ENCODE measurements at places on chromosomes 6 and 20.
A peak's percentile ranks its signal among the peaks of the same experiment; 100 is the strongest.

GRCh38 chr6:52505726-52506409, 71.0 kb downstream of the TRAM2 start:
- peak; percentile 36 for DNase-seq

DNA sequence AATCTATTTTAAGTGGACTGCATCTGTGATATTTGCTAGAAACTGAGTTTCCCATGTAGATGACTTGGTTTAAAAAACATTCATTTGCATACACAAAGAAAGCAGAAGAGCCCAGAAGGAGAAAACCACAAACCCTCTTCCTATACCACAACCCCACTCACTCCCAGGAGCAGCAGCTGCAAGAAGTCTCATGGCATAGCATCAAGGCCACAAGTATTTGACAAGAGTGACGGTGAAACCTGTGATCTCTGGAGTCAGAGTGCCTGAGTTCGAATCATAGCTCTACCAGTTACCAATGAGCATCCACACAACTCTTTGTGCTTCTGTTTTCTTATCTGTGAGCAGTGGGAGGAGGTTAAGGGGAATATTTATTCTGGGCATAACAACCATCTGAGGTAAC, 44.7 kb upstream of the SIRPG start:
- peak; percentile 94 for DNase-seq

- DNase-seq, result peak; percentile 24
These were observed 17.0 kb downstream of the PPARD start for GRCh38 chr6:35359346-35359743.

GRCh38 chr6:64505312-64505711, 869.7 kb downstream of the PHF3 start:
- DNase-seq, result no peak

- DNase-seq, result no peak
These were observed 60.4 kb downstream of the TPD52L1 start for GRCh38 chr6:125213939-125214338.

DNA sequence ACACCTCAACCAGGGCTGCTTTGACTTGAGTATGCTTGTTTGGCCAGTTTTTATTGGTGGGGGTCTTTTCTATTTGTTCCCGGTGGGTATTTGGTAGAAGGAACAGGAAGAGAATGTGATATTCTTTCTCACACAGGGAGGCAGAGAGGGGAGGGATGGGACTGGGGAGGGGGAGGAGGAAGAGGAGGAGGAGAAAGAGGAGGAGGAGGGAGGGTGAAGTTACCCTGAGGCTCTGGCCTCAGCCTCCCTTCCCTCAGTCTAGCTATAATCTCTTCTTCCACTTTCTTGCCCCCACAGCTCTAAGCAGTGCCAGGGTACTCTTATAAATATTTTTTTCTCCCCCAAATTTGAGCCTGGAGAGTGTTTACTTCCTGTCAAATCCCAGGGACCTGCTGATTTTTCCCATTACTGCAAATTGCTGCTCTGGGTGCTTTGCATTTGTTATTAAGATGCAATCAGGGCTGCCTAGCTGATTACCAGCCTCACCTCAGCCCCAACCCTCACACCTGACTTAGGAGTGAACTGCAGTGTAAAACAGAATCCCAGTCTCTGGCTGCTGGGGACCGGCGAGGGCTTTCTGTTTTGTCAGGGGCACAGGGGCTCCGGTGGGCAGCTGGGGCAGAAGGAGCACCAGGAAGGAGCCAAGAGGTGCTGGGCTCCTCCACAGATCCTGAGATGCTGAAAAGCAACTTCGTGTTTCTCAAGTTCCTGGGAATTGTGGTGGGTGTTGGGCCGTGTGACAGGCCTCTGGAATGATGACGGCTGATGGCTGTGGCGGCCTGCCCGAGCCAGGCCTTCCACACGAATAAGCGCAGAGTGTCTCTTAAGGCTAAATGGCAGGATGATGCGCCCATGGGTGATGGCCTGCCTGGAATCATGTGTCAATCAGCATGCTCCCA, 141.4 kb downstream of the CD83 start:
- no peak for DNase-seq

GRCh38 chr6:73339340-73339739, 14.7 kb downstream of the DPPA5 start:
- DNase-seq, result no peak

GRCh38 chr20:23326774-23327173, 23.8 kb upstream of the NXT1 start:
- no peak for DNase-seq

GRCh38 chr6:111724039-111724438, 118.4 kb upstream of the TRAF3IP2 start:
- no peak for DNase-seq

GRCh38 chr20:37575884-37576283, 48.2 kb upstream of the BLCAP start:
- DNase-seq, result no peak

GRCh38 chr6:51953246-51953645, 134.2 kb downstream of the PKHD1 start:
- no peak for DNase-seq

DNA sequence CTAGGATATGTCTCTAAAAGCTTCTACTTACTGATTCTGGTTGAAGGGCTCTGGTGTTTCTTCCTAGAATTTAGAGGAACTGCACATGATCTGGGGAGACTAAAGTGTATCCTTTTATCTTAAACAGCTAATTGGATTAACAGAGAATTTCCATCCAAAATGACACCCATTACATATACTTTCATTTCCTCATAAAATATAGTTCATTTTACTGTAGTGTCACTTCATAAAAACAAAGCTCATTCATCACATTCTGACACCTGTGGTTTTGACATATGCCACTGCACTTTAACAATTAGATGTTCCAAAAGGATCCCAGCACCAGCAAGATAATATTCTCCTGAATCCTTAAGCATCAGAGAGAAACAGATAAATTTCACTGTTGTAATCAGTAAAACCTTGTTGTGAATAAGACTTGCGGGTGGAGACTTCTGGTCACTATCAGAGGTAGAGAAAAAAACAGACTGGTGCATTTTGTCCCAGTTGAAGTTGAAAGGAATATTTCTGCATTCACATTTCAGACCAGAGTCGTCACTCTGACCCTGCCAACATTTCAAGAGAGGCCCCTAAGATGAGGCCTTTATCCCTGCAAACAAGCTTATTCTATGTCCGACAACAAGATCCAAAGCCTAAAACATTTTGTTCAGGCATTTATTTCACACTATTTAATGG, 175.3 kb upstream of the BMP5 start:
- no peak for DNase-seq

GRCh38 chr6:108714101-108714765, 134.0 kb upstream of the ARMC2 start:
- DNase-seq, result no peak

GRCh38 chr20:573414-574296, 30.1 kb upstream of the CSNK2A1 start:
- no peak for DNase-seq

- peak; percentile 80 for DNase-seq
These were observed 16.2 kb downstream of the FKBP1A start for GRCh38 chr20:1376408-1377270.

- no peak for DNase-seq
These were observed 2.9 kb downstream of the TNNC2 start for GRCh38 chr20:45823949-45824835.

GRCh38 chr6:169724494-169725124, at the start of gene PHF10:
TSS of gene PHF10 (minus strand) at chr6:169724500. CDS start at chr6:169723931, 569 bp downstream.
- peak; percentile 41 for DNase-seq

DNA sequence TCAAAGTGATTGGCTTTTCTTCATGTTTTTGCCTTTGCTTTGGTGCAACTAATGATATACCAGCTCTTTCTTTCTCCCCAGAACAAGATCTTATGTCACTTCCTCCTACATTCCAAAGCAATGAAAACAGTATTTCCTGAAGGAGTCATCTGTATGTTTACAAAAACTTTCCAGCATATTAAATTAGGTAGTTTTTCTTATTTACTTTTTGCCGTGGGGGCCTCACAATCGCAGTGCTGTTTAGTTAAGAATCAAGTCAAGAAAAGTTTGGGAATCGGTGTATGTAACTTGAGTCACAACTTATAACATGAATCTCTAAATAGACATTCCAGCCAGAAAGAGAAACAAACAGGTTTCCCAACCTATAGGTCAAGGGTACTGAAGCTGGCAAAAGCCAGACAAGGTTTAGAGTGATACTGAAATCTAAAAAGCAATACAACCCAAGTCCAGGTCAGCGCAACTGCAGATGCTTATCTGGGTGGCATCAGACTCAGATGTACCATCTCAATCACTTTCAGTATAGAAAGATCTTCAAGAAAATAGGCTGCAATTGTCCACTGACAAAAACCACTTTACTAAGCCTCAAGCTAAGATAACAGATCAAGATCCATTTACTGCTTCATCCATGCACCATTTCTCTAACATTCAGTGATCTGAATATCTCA, 63.6 kb downstream of the IPCEF1 start:
- peak; percentile 34 for DNase-seq

DNA sequence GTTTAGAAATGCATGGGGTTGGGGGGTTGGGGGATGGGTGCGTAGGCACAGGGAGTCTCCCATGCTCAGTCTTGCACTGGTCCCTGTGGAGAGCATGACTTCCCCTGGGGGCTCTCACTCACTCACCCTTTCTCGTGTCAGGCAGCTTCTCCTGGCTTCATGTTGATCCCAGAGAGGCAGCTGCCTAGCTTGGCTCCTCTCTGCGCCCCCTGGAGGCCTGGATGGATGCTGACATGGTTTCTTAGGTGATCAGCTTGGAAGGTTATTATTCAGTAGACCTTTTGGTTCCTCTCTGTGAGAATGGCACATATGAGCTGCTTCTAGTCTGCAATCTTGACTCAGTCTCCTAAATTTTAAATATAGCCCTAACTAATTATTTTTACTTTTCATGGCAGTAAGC, 109.3 kb upstream of the FAM83B start:
- peak; percentile 5 for DNase-seq

- no peak for DNase-seq
These were observed 64.2 kb upstream of the SLC35B3 start for GRCh38 chr6:8499540-8499939.

- DNase-seq, result no peak
These were observed 20.1 kb downstream of the DIDO1 start for GRCh38 chr20:62906209-62906608.

GRCh38 chr6:133837801-133838349, 51.0 kb upstream of the TCF21 start:
- peak; percentile 82 for DNase-seq

DNA sequence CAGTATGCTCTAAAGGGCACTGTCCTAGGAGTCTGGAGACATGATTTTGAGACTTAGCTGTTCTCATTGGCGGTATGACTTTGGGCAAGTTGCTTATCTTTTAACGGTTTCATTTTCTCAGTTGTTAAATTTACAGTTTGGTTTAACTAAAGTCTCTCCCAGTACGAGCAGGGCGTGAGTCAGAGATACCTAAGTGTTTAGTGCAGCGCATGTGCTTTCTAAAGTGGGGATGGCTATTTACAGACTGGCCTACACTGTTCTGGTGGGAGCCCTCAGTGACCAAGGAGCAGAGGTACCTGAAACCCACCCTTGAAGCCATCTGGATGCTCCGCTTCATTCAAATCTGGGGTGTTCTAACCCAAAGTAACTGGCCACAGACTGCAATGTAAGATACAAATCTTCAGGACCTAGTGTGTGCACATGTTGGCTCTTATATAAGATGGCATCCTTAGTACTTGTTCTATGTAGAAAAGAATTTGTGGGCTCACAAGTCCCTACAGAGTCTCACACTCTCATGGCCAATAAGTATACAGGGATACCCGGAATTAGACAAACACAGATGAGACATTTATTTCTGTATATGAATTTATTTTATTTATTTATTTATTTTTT, 10.7 kb downstream of the MSH5 start:
- no peak for DNase-seq

GRCh38 chr20:32206760-32207625, 550 bp downstream of the PLAGL2 start:
- no peak for DNase-seq

DNA sequence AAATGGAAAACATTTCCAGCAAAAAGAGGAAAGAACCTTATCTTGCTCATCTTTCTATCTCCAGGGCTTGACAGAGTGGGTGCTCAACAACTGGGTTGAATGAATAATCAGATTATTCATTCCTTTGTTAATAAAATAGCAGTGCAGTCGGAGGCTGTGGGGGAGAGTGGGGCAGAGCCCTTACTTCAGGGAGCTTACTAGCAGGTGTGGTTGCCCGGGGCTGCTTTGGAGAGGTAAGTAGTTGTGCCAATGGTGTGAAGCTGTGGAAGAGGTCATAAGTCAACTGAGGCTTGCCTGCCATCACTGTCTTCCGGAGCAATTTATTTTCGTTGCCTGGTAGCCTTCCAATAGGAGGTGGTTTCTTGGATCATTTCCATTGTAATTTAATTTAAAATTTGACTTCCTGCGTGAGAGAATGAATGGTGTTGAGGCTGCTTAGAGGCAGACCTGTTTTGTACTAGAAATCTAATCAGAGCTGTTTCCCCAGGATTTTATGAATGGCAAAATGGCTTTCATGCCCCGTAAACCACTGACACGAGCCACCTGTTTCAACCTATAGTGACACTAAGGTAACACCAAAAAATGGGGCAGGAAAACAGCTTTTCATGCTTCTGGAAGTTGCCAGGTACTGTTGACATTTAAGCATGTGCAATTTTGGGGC, 51.4 kb downstream of the ZDHHC14 start:
- no peak for DNase-seq

GRCh38 chr6:144394210-144394609, 109.1 kb downstream of the UTRN start:
- DNase-seq, result no peak

GRCh38 chr6:11598687-11599086, 61.1 kb downstream of the TMEM170B start:
- DNase-seq, result peak; percentile 88

- DNase-seq, result no peak
These were observed 107.8 kb downstream of the TOX2 start for GRCh38 chr20:44022464-44022863.

DNA sequence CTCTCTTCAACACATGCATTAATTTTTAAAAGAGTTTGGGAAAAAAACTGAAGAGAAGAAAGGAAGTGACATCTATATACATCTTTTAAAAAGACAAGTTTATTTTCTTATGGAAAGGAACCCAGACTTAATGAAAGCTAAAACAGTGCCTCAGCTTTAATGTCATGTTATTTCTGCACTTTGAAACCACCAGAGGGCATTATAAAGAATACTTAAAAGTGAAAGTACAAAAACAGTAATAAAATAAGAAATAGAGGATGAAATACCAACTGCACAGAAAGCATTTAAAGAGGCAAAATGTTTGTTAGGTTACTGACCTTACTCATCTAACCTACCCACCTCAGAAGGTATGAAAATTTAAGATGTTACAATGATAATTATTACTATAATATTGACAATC, 98.8 kb downstream of the HUS1B start:
- peak; percentile 4 for DNase-seq
